Psoas muscle (tissue), 8 donors: ENCODE measurements at places on chromosomes 7 and 10. TPM values are rescaled to one million over a fixed set of nuclear protein-coding genes. Genes with fewer than 3 reads are reported as not detected.

GRCh38 chr7:631964-632830 lies 94.3 kb upstream of the DNAAF5 start:
- no peak for DNase-seq

- DNase-seq: no peak
Observed at GRCh38 chr10:86350897-86351296, 15.7 kb downstream of the GRID1 start.

- DNase-seq: no peak
Observed at GRCh38 chr10:69840773-69841172, 39.1 kb downstream of the COL13A1 start.

- DNase-seq: no peak
Observed at GRCh38 chr10:126218778-126219649, 169.3 kb downstream of the ADAM12 start.

GRCh38 chr7:44259547-44260457 lies 59.0 kb downstream of the YKT6 start:
- peak; percentile 78 for DNase-seq

DNA sequence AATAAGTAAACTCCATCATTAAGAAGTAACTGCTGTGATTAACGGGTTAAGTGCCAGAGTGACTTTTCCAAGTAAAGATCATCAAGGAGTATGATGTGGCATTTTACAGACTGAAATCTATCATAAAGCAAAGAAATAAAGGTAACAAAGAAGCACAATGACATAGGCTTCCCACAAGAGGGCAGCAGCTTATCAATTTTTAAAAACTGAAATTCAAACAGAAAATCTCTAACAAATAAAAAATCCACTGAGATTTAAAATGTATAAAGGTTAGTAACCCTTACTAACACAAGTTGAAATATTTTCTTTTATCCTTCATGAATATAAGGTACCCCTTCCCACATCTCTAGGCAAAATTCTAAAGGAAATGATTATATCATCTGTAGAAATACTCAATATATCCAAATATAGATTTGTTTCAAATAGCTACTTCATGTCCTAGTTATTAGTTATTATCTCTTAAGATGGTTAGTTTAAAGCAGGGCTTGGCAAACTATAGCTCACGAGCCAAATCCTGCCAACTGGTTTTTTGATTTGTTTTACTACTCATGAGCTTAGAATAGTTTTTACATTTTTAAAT lies 29.2 kb downstream of the FAM3C start:
- no peak for DNase-seq

GRCh38 chr7:69638674-69639073 lies 40.4 kb downstream of the AUTS2 start:
- DNase-seq: no peak

GRCh38 chr7:46320956-46321355 lies 399.9 kb upstream of the IGFBP3 start:
- DNase-seq: no peak

DNA sequence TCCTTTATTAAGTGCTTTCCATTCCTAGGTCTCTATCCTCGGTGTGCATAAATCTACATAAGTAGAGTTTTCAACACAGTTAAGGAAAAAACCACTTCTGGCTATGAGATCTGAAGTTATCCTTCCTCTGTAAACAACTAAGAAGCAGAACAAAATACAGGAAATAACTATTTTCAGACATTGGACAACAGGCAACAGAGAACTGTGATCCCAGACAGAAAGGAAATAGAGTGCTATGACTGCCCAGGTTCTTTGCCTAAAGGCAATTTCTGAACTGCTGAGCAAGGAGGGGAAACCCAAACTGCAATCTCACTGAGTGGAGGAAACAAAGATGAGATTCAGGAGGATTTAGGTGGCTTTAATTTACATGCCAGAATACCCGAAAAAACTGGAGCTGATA lies 285.4 kb downstream of the SNX13 start:
- no peak for DNase-seq

DNA sequence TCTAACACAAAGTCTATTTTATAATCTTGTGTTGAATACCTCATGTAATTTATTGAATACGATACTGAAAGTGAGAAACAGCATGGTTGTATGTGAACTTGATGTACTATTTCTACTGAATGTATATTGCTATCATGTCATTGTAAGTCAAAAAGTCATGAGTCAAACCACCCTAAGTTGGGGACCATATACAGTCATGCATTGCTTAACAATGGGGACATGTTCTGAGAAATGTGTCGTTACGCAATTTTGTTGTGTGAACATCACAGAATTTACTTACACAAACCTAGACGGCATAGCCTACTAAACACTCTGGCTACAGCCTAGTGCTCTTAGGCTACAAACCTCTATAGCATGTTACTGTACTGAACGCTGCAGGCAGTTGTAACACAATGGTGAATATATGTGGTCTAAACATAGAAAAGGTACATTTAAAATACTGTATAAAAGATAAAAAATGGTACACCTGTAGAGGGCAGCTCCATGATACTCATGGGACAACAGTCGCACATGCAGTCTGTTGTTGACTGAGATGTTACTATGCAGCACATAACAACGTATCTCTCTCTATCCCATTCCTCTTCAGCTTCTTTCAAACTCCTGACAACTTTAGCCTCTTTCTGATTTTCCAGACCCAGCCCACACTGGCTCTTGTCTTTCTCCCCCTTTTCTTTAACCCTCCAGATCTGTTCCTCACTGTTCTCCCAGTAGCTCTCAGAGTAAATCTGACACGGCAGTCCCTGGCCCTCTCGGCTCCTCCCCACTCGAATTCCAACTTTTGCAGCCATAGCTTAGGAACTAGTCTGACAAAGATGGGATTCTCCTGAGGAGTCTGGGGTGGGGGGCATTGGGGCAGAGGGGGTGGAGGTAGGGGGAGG lies 90.1 kb downstream of the SNX10 start:
- DNase-seq: no peak

GRCh38 chr10:113179265-113179664 lies 229.2 kb downstream of the TCF7L2 start:
- DNase-seq: no peak

- DNase-seq: peak; percentile 4
Observed at GRCh38 chr10:79061441-79062315, 7.1 kb upstream of the ZMIZ1 start.

GRCh38 chr7:151875942-151876898 lies 695 bp downstream of the PRKAG2 start:
- peak; percentile 78 for DNase-seq

DNA sequence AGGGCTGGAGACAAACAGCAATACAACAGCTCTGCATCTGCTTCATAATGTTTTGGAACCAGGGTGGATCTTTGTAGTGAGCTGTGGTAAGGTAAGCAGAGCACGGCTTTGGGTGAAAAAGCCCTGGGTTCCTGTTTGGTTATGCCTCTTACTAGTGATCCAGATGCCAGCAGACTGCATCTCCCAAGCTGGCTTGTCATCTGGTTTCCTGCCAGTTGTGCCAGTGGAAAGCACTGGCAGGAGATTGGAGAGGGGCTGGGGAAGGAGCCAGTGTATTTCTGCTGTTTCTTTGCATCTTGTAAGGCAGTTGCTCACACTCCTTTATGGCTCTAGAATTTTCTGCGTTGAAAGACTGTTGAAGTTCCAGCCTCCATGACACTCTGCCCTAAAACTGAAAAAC lies 137.6 kb downstream of the TSPAN12 start:
- no peak for DNase-seq

- no peak for DNase-seq
Observed at GRCh38 chr10:37488792-37489657, 363.6 kb downstream of the ANKRD30A start.

- DNase-seq: no peak
Observed at GRCh38 chr7:31883761-31884164, 186.4 kb downstream of the PDE1C start.

DNA sequence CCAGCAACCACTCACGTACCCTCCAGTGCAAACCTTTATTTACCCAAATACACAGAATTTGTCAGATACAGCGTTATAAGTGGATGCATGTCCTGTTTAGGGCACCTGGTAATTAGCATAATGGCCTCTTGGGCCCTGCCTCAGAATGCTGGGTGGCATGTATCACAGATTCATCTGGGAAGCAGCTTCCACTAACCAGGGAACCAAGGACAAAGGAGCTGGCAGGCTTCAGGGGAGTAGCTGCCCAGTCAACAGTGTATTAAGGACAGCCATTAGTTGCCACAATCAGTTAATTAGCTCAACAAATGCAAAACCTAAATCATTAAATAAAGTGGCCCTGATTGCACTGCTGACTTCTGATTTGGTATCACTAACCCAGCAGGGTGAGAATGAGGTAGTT lies 105.7 kb downstream of the RAPGEF5 start:
- no peak for DNase-seq

DNA sequence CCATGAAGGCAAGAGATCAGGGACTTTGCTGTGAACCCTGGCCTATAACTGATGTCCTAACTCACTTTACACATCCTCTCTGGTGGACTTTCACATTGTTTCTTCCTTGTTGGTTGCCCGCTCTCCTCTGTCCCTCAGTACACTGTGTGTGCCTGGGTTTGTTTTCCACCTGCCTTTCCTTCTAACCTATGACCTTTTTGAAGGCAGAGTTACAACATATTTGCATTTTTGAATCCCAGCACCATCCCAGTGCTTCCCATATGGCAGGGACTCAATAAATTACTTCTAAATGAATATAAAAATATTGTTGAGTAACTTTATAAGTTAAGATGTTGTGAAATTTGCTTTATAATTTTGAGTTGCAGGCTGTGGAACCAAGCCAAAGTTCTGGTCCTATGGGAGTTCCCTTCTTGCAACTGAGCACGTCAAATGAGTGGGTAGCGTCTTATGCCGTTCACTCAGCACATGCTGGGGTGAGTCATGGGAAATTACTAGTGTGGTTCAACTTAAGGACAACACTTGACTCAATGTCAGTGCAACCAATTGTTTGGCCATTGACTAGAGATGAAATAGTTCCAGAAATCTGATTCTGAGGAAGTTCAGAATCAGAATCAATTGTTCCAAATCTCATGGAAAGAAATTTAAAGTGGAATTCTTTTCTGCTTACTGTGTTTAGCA lies 250.9 kb downstream of the TWIST1 start:
- peak; percentile 66 for DNase-seq

The GOLGA7B gene
- total RNA-seq: 4.1 TPM

The LRRC72 gene
- total RNA-seq: not detected

The VAX1 gene
- not detected for total RNA-seq

The FAM131B gene
- total RNA-seq: 0.34 TPM

The H2BK1 gene
- 0.83 TPM for total RNA-seq

The ICA1 gene
- 1.8 TPM for total RNA-seq
